ENCODE measurements at places on chromosomes 6 and 20.

DNA sequence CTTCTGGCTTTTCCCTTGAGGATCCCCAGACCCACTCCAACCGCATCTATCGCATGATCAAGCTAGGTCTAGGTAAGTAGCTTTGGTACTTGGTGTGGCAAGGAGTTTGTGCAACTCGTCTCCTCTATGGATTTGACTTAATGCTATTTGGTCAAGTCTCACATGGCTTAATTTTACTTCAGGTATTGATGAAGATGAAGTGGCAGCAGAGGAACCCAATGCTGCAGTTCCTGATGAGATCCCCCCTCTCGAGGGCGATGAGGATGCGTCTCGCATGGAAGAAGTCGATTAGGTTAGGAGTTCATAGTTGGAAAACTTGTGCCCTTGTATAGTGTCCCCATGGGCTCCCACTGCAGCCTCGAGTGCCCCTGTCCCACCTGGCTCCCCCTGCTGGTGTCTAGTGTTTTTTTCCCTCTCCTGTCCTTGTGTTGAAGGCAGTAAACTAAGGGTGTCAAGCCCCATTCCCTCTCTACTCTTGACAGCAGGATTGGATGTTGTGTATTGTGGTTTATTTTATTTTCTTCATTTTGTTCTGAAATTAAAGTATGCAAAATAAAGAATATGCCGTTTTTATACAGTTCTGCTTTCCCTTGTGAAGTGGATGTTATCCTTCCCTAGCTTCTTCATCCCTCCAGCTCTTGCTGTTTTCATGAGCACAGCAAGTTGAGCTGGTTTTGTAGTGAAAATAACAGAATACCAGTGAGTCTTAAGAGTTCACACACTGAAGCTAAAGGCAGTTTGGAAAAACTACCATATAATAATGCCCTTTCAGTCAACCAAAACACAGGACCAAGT lies 3.8 kb downstream of the SLC35B2 start:
- H3K27ac ChIP-seq = no peak overlapping the region
- no peak overlapping the region for H3K4me3 ChIP-seq
- H3K36me3 ChIP-seq = peaks cover 57% of the 10 kb centered on the region
- no peaks in the 10 kb centered on the region for H3K27me3 ChIP-seq

- H3K27ac ChIP-seq = no peak overlapping the region
- H3K27me3 ChIP-seq = no peaks in the 10 kb centered on the region
- H3K4me3 ChIP-seq = no peak overlapping the region
- H3K4me1 ChIP-seq = no peaks in the 10 kb centered on the region
These were observed 8.4 kb upstream of the COL20A1 start for GRCh38 chr20:63284544-63284949.

DNA sequence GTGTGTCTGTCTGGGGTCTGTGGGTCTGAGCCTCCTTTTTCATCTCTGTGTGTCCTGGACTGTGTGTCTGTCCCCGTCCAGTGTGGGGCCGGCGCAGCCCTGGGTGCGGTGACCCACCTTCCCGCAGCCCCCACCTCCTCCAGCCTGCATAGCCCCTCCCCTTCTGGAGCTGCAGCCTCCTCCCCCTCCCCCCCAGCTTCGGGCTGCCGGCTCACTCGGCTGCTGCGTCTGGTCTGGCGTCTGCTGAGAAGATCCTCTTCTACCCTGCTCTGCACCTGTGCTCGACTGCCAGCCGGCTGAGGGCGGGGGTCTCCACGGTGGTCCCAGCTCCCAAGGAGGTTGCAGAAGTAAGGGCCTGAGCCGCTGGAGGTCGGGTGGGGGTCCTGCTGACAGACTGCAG lies 7.6 kb upstream of the LKAAEAR1 start:
- DNase-seq = no peak
- H3K4me3 ChIP-seq = no peak overlapping the region
- H3K36me3 ChIP-seq = no peaks in the 10 kb centered on the region
- no peaks in the 10 kb centered on the region for H3K4me1 ChIP-seq
- no peaks in the 10 kb centered on the region for H3K27me3 ChIP-seq
- no peak overlapping the region for H3K27ac ChIP-seq

DNA sequence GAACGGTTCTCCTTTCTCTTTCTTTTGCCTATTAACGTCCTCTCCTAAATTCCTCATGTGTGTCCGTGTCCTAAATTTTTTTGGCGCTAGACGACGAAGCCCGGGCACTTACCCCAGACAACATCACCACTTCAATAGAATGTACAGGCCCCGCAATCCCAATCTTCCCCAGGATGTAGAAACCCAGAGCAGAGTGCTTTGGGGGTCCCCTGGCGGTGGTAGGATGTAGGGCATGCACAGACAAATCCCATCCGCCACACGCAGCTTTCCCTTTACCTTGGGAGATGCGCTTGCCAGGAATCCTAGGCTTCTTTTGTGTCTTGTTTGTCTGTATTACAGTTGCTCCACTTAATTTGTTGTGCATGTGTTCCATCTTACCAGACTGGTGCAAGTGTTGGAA lies 417.3 kb upstream of the ARID1B start:
- H3K27ac ChIP-seq = no peak overlapping the region
- no peaks in the 10 kb centered on the region for H3K36me3 ChIP-seq
- H3K4me1 ChIP-seq = no peaks in the 10 kb centered on the region
- H3K27me3 ChIP-seq = no peaks in the 10 kb centered on the region
- no peak for DNase-seq

- no peak for DNase-seq
- no peak overlapping the region for H3K4me3 ChIP-seq
- no peaks in the 10 kb centered on the region for H3K27me3 ChIP-seq
- no peaks in the 10 kb centered on the region for H3K36me3 ChIP-seq
These were observed 86.6 kb upstream of the BMP2 start for GRCh38 chr20:6680854-6681253.

GRCh38 chr6:35435074-35435837 lies 16.9 kb upstream of the FANCE start:
- DNase-seq = no peak
- H3K36me3 ChIP-seq = no peaks in the 10 kb centered on the region
- H3K27ac ChIP-seq = no peak overlapping the region
- H3K4me1 ChIP-seq = no peaks in the 10 kb centered on the region
- no peaks in the 10 kb centered on the region for H3K27me3 ChIP-seq
- H3K4me3 ChIP-seq = no peak overlapping the region

- no peaks in the 10 kb centered on the region for H3K27me3 ChIP-seq
- no peak for DNase-seq
- no peaks in the 10 kb centered on the region for H3K36me3 ChIP-seq
- H3K27ac ChIP-seq = no peak overlapping the region
These were observed 146.9 kb upstream of the VGLL2 start for GRCh38 chr6:117118490-117118889.

GRCh38 chr6:142438898-142439297 lies 137.1 kb downstream of the ADGRG6 start:
- no peak for DNase-seq
- no peaks in the 10 kb centered on the region for H3K27me3 ChIP-seq
- no peak overlapping the region for H3K4me3 ChIP-seq

DNA sequence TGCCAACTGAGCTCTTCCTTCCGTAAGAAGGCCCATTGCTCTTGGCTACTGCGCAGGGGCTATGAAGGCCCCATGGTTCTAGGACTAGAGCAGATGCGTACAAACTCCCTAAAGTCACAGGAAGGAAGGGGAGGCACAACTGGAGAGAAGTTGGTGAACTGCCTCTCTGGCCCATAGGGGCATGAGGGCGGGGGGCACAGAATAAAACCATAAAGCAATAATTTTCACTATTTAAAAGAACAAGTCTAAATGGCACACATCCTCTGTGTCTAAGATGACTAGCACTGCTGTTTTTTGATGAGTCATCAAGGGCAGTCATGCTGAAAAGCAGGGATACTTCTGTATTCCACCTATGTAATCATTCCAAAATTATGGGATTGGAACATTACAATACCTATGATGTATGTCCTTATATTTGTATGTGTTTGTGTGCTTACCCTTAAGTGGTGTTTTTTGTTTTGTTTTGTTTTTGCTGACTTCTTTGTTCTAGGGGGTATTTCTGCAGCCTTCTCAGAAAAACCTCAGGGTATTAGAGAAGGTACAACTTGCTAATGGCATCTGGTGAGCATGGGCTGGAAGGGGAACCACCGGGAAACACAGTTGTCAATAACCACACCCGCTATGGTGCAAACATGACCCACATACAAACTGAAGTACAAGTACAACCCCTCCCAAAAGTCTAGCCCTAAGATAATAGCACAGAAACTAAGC lies 36.9 kb downstream of the B4GALT5 start:
- H3K27ac ChIP-seq = peak overlapping the region; percentile 90
- peaks cover 85% of the 10 kb centered on the region for H3K4me1 ChIP-seq
- H3K4me3 ChIP-seq = no peak overlapping the region
- no peaks in the 10 kb centered on the region for H3K27me3 ChIP-seq
- no peak for DNase-seq

GRCh38 chr6:78713564-78713963 lies 153.8 kb upstream of the IRAK1BP1 start:
- no peaks in the 10 kb centered on the region for H3K4me1 ChIP-seq
- no peaks in the 10 kb centered on the region for H3K27me3 ChIP-seq
- DNase-seq = no peak

DNA sequence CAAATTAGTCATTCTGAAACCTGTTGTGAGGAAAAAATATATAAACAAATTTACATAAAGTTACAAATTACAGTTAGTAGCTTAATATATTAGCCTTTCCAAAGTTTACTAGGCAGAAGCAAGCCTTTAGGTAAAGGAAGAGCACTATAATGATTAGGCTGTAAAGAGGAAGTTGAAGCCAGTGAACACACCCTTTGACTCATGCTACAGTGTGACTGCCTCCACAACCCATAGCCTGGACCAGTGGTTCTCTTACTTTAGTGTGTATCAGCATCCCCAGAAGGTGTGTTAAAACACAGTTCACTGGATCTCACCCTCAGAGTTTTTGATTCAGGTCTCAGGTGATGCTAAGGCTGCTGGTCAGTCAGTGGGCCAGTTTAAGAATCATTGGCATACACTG lies 91.4 kb upstream of the DEFB112 start:
- H3K27me3 ChIP-seq = no peaks in the 10 kb centered on the region
- H3K4me3 ChIP-seq = no peak overlapping the region
- no peak for DNase-seq

DNA sequence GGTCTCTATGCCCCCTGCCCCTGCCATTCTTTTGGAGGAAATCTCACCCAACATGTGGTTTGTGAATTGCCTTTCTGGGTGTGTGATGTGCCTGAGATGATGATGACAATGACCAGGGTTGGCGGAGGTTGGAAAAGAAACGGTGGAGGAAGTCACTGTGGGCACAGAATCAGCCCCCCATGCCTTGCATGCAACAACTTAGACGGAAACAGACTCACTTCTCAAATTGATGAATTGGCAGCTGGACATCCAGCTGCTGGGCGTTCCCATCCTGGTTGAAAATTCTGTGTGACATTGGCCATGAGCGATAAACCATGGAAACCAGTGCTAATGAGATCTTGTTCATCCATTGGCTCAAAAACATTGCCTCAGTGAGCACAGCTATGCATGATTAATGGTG lies 95.8 kb upstream of the LY86 start:
- H3K36me3 ChIP-seq = no peaks in the 10 kb centered on the region
- DNase-seq = no peak
- peaks cover 34% of the 10 kb centered on the region for H3K27me3 ChIP-seq
- H3K27ac ChIP-seq = no peak overlapping the region
- no peaks in the 10 kb centered on the region for H3K4me1 ChIP-seq

- no peak overlapping the region for H3K4me3 ChIP-seq
- DNase-seq = no peak
- no peaks in the 10 kb centered on the region for H3K4me1 ChIP-seq
- no peaks in the 10 kb centered on the region for H3K36me3 ChIP-seq
These were observed 53.2 kb downstream of the PPP1R14C start for GRCh38 chr6:150195996-150196417.

GRCh38 chr6:63476302-63476701 lies 96.0 kb upstream of the LOC128125822 start:
- no peaks in the 10 kb centered on the region for H3K27me3 ChIP-seq
- no peaks in the 10 kb centered on the region for H3K4me1 ChIP-seq
- DNase-seq = no peak
- H3K27ac ChIP-seq = no peak overlapping the region
- no peak overlapping the region for H3K4me3 ChIP-seq
- no peaks in the 10 kb centered on the region for H3K36me3 ChIP-seq

DNA sequence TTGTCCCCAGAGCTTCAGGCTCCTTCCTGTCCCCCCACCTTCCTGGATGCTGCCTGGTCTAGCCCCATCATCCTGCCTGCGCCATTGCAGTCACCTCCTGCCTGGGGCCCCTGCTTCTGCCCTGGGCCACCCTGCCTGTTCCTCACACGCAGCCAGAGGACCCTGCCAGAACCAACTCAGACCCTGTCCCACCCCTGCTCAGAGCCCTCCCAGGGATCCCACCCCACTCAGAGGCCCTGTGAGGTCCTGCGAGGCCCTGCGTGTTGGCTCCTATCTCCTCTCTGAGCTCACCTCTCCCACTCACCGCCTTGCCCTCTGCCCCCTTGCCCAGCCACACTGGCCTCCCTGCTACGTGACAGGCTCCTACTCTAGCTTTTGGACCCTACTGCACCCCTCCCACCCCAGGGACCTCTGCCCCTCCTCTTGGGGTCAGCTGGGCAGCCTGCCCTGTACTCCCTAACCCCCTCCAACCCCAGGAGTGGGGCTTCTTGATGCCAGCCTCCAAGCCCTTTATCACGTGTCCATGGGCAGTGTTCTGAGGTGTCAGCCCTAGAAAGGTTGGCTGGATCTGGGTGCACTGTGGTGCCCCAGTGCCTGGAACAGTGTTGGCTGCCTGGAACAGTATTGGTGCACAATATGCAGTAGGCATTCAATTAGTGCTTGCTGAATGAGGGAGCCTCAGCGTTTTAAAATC lies 68.3 kb downstream of the CEBPB start:
- H3K27me3 ChIP-seq = no peaks in the 10 kb centered on the region
- no peak for DNase-seq
- no peaks in the 10 kb centered on the region for H3K36me3 ChIP-seq
- no peak overlapping the region for H3K4me3 ChIP-seq

DNA sequence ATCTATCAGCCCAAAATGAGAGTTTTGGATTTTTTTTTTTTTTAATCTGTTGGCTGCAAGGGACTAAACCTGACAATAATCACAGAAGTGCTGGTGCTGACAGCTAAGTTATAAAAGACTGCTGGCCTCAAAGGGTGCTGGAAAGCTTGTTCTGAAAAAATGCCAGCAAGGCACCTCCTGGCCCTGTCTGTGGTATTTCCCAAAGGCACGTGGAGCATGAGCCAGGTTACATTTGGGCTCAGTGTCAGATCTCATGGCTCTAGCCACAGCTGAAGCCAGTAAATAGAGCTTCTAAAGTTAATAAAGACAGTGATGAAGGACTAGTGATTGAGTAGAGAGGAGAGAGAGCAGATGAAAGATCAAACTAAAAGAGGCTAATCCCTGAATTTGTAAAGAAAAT lies 178.9 kb downstream of the FUT9 start:
- H3K27ac ChIP-seq = no peak overlapping the region
- H3K36me3 ChIP-seq = no peaks in the 10 kb centered on the region
- no peaks in the 10 kb centered on the region for H3K4me1 ChIP-seq
- no peak overlapping the region for H3K4me3 ChIP-seq
- DNase-seq = no peak
- no peaks in the 10 kb centered on the region for H3K27me3 ChIP-seq

- H3K36me3 ChIP-seq = no peaks in the 10 kb centered on the region
- no peak overlapping the region for H3K4me3 ChIP-seq
- no peaks in the 10 kb centered on the region for H3K27me3 ChIP-seq
- no peak for DNase-seq
- H3K4me1 ChIP-seq = peaks cover 5% of the 10 kb centered on the region
These were observed 14.8 kb upstream of the NNAT start for GRCh38 chr20:37506152-37506725.

GRCh38 chr6:110597761-110598160 lies 121.3 kb upstream of the SLC22A16 start:
- H3K4me1 ChIP-seq = no peaks in the 10 kb centered on the region
- DNase-seq = no peak
- H3K27me3 ChIP-seq = no peaks in the 10 kb centered on the region
- no peak overlapping the region for H3K4me3 ChIP-seq

GRCh38 chr20:46700481-46700880 lies 9.0 kb upstream of the SLC2A10 start:
- no peak overlapping the region for H3K4me3 ChIP-seq
- no peak overlapping the region for H3K27ac ChIP-seq
- H3K4me1 ChIP-seq = peaks cover 16% of the 10 kb centered on the region
- DNase-seq = no peak
- no peaks in the 10 kb centered on the region for H3K36me3 ChIP-seq
